ENCODE measurements at places on chromosomes 3 and 15.

GRCh38 chr15:67979281-67979680 is 74.8 kb upstream of the PIAS1 start:
- no peak for DNase-seq

DNA sequence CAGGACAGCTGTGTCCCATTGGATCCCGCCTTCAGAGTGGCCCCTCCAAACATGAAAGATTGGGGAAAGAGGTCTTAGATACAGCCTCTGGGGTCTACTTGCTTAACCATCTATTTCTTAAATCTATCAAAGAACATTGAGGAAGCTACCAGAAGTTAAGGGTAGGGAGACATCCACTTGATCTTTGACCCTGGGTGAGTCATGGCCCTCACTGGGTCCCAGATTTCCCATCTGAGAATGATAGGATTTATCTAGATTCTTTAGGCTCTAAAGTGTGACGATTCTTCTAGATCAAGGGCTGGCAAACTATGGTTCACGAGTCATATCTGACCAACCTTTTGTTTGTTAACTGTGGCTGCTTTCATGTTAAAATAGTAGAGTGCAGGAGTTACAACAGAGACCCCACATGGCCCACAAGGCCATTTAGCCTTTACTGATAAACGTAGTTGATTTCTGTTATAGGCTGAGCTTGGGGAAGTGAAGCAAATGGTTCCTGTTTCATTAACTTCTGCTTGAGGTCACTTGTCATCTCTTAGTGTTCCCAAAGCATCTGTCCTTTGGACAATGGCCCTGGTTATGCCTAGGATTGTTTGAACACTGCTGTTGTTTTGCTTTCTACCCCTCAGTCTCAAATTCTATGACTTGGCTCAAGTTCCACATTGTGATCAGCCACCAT is 8.0 kb downstream of the MUC13 start:
- no peak for DNase-seq

DNA sequence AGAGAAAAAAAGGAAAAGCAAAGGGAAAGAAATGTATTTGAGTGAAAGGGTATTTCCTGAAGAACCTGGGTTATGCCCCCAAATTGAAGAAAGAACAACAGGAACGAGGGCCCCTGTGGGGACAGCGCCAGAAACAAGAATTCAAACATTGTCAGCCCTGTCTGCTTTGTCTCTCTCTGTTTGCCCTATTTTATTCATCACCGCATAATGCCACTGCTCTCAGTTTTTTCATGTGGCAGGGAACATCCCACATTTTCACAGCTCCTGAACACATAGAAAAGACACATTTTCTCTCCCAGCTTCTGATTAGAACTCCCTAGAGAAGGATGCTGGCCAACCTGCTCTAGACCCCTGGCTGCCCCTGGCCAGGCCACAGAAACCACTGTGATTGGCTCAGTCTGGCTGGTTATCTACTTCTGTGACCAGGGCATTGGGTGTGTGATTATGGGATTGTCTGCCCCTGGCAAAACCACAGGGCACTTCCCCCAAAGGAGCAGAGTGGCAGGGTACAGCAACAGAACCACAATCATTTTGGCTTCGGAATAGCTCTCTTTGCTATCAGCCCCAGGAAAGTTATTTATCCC is 31.3 kb upstream of the CCDC54 start:
- no peak for DNase-seq

GRCh38 chr15:39275066-39275465 is 305.8 kb upstream of the THBS1 start:
- no peak for DNase-seq

GRCh38 chr3:127697551-127698240 is 24.9 kb downstream of the ABTB1 start:
- DNase-seq: peak; percentile 87

DNA sequence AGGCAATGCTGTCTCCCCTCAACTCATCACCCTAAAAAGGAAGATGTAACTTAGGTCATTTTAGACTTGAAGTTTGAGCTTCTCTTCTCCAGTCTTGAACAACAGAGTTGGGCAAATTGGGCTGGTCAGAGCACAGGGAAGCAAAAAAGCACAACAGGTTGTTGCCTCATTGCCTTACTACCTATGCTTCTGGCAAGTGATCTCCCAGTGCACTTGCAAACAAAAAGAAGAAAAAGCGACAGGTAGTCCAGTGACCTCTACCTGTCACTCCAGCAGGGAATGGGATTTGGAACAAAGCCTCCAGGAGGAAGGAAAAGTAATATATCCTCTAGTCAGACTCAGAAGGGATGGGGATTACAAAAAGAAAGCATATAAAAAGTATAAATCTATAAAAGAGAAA is 160.2 kb upstream of the MANF start:
- DNase-seq: no peak

- DNase-seq: no peak
Measured at GRCh38 chr3:196872316-196872715, 4.6 kb downstream of the SENP5 start.

DNA sequence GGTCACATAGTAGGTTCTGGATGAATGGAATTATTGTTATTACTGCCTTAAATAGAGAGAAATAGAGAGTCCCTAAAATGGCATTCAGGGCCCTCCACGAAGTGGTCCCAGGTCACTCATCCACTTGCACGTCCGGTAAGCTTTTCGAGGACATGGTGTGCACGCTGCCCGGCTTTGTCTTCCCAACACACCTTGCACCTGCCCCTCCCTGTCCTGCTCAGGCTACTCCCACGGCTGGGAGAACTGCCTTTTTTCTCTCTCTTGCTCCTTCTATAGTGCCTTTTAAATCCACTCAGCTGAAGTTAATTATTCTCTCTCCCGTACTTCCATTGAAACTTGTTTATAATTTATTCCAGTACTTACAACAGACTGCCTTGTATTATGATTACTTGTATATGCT is 5.6 kb upstream of the DGKG start:
- no peak for DNase-seq

DNA sequence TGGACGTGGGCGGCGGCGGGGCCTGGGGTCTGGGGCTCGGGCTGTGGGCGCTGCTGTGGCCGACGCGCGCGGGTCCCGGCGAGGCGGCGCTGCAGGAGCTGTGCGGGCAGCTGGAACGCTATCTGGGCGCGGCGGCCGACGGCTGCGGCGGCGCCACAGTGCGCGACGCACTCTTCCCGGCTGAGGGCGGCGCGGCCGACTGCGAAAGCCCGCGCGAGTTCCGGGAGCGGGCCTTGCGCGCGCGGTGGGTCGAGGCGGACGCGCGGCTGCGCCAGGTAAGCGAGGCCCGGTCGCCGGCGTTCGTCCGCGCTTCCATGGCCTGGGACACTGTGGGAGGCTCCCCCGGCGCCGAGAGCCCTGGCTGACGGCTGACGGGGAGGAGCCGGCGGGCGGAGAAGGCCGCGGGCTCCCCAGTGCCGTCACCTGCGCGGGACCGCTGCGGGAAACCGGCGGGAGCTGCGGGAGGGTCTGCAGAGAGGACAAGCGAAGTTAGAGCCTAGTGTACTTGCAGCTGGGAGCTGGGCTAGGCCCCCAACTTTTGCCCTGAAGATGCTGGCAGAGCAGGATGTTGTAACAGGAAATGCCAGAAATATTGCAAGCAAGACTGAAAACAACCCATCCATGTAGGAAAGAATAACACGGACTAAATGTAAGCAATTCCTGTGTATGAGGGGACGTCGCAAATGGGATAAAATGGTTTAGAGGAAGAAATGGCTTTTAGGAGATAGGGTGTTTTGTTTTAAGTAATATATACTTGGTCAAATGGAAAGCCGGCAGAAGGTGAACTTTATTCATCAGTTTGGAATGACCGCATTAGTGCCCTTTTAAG is 847 bp downstream of the WHAMM start:
- no peak for DNase-seq

DNA sequence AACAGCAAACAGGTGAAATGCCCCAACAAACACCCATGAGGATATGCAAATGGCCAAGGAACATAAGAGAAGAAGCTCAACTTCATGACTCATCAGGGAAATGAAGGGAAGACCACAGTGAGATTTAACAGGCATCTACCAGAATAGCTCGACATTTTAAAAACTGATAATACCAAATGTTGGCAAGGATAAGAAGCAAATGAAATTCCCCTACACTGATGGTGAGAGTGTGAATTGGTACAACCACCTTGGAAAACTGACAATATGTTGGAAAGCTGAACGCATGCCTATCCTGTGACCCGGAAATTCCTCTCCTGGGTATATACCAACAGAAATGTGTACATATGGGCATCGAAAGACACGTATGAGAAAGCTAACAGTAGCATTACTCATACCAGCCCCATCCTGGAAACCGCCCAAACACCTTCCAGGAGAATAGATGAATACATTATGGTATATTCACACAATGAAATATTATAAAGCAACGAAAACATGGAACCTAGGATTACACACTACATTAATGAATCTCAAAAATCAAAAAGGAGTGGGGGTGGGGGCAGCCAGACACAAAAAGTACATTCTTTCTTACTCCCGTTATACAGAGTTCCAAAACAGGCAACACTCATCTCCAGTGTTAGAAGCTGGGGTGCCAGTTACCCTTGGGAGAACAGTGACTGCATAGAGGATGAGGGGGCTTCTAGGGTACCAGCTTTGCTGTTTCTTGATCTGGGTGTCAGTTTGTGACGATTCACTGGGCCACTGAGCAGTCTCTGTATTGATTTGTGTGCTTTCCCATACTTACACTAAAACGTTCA is 16.9 kb downstream of the RFTN1 start:
- DNase-seq: no peak

DNA sequence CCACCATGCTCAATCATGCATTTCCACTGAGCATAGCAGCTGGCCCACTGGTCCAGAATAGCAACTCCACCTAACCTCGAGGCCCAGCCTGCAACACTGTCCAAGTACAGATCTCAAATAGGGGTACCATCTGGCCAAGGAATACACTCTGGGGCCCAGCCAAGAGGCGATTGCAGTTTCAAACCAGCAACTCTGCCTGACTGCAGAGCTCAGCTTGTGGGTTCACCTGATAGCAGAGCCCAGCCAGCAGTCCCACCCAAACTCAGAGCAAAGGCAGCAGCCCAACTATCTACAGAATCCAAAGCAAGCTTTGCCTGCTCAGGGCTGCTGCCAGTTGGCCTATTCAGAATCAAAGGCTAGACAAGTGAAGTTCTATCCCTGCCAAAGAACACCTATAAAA is 30.5 kb downstream of the POLQ start:
- DNase-seq: no peak

DNA sequence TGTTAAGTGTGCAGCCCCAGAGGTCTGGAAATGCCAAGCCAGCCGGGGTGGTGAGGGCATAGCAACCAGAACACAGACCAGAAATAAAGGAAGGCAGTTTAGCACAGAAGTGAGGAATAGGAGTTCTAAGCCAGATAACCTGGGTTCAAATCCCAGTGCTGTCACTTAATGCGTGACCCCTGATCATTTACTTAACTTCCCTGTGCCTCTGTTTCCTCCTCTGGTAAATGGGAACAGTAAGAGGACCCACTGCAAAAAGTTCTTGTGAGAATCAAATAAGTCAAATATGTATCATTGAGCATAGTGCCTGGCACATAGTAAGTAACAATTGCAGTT is 125.2 kb upstream of the ARHGEF3 start:
- DNase-seq: no peak

DNA sequence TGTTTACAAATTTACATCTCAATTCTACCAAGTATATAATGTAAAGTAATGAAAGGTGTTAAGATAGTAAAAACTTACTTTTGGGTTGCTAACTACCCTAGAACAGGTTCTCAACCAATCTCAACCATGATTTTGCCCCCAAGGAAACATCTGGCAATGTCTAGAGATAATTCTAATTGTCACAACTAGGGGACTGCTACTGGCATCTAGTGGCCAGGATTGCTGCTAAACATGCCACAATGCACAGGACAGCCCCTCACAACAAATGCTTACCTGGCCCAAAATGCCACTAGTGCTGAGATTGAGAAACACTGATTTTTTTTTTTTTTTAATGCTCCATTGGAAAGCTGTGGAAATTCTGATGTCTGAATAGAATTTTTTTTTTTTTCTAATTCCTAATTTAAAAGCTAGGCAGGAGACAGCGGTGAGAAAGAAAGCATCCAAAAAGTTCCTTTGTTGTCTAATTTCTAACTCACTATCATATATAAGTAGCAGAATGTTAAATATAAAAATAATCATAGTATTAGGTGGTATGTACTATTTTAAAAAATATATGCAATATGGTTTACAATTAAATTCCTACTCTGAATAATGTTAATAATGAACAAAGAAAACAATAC is 81.5 kb downstream of the TJP1 start:
- DNase-seq: no peak

- DNase-seq: no peak
Measured at GRCh38 chr3:59467476-59467875, 417.7 kb upstream of the CFAP20DC start.

DNA sequence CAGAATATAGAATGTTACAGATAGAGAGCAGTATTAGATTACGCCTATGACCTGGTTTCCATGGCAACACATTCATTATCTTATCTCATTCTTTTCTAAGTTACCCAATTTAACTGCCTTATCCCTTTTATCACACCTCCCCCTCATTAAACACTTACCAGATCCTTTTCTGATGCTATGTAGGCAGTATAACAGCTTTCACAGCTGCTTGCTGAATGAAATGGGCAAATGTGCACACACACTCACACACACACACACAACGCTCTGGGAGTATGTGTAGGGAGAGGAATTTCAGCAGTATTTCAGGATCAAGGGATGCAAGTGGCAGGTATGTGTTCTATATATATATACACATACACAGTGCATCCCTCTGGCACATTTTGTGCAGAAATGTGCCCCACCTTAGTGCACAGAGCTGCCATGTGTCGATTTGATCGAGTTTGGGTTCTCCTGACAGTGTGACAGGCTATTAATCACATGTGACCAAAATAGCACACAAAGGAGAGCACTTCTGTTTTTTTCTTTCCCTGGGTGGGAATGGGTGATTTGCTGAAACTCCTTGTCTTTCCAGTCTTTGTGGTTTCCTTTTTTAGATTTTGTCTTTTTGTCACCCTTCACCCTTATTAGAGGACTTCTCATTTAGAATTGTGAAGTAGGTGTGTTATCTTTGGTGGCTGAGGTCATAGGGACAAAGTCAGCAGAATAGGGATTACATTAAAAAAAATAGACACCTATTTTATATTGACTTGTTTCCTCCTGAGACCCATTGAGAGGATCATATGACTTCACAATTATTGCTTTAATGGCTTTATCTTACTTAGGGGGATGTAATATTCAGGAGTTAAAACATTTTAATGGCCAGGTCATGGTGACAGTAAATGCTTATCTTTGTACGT is 553.7 kb downstream of the PDCD6IP start:
- no peak for DNase-seq

- DNase-seq: peak; percentile 47
Measured at GRCh38 chr3:71069797-71070196, 513.7 kb downstream of the FOXP1 start.

GRCh38 chr3:176961916-176962315 is 235.4 kb downstream of the TBL1XR1 start:
- DNase-seq: no peak

All from DMS153 (cell line).